ENCODE measurements at places on chromosomes 12 and 14.

GRCh38 chr12:46158501-46158900 is 110.3 kb downstream of the SLC38A1 start:
- no peak for DNase-seq

GRCh38 chr12:39490500-39491282 is 47.8 kb upstream of the KIF21A start:
- no peak for DNase-seq

- no peak for DNase-seq
Observed at GRCh38 chr14:24943024-24943423, 106.9 kb downstream of the STXBP6 start.

GRCh38 chr12:57475271-57476161 is 4.2 kb downstream of the ARHGAP9 start:
- no peak for DNase-seq

- no peak for DNase-seq
Observed at GRCh38 chr12:74896186-74896585, 313.5 kb downstream of the KCNC2 start.

DNA sequence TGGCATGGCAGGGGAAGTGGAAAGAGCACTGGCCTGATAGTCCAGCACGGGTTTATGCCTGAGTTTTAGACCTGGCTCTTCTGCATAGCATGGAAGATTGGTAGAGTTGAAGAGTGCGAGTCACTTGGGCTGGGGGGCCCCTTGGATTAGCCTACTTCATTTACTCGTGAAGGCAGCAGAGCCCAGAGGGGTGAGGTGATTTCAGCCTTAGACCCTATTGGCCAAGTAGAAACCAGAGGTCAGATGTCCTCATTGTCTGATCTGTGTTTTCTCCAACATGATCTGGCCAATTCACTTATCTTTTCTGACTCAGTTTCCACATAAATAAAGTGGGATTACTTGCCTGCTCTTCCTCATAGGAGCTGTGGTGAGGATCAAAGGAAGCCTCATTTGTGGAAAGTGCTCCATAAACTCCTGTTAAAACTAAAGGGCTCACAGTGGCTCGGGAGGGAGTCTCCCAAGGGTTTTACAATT is 1.9 kb downstream of the PLEKHG3 start:
- no peak for DNase-seq

GRCh38 chr14:63598807-63599206 is 42.9 kb downstream of the WDR89 start:
- DNase-seq: no peak

DNA sequence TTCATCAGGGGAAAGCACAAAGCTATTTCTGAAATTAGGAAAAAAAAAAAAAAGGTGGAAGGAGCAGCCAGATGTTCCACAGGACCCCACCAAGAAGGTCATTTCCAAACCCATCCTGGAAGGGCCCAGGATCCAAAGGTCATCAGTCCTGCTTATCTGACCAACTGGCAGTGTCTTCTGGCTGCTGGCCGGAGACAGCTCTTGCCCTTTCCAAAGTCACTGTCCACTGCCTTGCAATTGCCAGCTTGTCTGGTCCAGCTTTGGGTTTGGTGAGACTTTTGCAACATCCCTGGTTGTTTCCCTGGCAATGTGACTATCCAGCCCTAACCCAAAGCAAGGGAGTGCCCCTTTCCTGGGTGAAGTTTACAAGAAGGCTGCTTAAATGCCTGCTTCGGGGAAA is 18.9 kb upstream of the HSPB8 start:
- no peak for DNase-seq

DNA sequence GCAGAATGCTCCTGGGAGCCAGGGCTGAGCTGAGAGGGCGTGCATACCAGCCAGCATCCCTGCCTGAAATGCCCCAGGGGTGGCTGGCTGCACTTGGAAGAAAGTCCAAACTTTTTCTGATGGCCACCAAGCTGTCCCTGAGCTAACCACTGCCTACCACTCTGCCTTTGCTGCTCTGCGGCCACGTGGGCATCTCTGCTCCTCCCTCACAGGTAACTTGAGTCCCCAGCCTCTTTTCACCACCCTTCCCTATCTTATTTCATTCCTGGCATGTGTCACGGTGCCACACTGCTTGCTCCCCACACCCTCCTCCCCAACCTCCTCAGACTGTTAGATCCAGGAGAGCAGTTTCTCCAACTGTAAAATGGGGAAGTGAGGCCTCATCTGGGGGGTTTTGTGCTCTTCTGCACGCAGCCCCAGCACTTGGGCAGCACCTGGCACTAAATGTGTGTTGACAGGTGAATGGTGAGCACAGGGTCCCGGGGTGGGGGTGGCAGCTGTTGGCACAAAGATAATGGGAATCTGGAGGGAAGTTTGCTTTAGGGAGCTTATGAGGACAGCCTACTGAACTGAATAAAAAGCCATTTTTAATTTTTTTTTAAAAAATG is 113.0 kb downstream of the GLT1D1 start:
- DNase-seq: no peak

Data from stimulated activated CD4-positive, alpha-beta T cell treated with anti-CD3 and anti-CD28 coated beads, TNF-alpha, amount 100 ng/mL, for 1 hour (primary cell).